ENCODE measurements at places on chromosomes 12 and 14.

- no peak for DNase-seq
Observed at GRCh38 chr12:2833810-2834209, 1.0 kb downstream of the NRIP2 start.

- no peak for DNase-seq
Observed at GRCh38 chr12:68393417-68393816, 61.3 kb upstream of the MDM1 start.

DNA sequence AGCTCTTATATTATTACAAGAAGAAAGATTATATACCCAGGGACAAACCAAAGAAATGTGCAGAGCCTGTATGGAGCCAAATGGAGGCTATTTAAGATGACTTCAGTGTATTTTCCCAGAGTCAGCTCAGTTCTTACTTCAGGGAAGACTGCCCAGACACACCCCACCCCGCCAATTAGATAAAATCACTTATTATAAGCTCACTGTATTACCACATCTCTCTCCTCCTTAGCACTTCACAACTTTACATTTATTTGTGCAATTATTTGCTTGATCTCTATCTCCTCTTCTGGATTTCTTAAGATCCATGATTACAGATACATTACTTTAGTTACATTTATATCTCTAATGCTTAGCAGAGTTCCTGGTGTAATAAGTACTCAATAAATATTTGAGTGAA is 24.7 kb upstream of the WDR89 start:
- no peak for DNase-seq

- no peak for DNase-seq
Observed at GRCh38 chr12:121849211-121849610, 9.4 kb downstream of the HPD start.

- DNase-seq: no peak
Observed at GRCh38 chr12:112466011-112466422, 47.3 kb downstream of the PTPN11 start.

DNA sequence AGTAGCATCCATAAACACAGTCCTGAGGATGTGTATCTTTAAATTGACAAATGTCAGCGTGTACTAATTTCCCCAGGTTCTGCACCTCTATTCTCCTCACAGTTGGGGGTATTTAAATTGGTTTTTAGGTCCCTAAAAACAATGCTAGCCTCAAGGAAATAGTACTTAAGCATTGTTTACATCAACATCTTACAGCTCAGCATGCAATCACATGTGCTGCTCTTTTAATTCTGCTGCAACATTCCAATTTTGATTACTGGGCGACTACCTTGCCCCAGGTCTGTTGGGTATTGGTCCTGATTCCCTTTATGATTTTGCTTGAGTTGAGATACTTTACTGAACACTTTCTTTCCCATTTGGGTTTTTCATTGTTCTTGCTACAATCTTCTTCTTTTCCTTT is 616.6 kb downstream of the CCER1 start:
- DNase-seq: no peak

- no peak for DNase-seq
Observed at GRCh38 chr14:76396714-76397187, 20.8 kb downstream of the ESRRB start.

GRCh38 chr14:101821528-101821927 is 60.0 kb downstream of the PPP2R5C start:
- no peak for DNase-seq

DNA sequence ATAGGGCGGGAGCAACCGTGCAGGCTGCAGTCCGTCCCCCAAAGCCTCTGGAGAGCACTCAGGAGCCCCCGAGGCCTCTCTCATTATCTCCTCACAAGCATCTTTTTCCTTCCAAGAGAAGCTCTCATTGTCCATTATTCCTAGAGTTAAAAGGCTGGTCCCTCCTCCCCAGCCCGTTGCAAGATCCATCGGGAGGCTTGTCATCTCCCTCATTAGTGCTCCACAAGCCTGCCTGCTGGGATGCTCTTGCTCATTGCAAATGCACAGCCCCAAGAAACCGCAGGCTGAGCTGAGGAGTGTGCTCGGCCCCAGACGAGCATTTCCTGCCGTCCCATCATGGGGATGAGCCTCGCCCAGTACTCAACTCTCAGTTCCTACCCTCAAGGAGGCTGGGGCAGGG is 23.3 kb downstream of the NUAK1 start:
- DNase-seq: no peak

DNA sequence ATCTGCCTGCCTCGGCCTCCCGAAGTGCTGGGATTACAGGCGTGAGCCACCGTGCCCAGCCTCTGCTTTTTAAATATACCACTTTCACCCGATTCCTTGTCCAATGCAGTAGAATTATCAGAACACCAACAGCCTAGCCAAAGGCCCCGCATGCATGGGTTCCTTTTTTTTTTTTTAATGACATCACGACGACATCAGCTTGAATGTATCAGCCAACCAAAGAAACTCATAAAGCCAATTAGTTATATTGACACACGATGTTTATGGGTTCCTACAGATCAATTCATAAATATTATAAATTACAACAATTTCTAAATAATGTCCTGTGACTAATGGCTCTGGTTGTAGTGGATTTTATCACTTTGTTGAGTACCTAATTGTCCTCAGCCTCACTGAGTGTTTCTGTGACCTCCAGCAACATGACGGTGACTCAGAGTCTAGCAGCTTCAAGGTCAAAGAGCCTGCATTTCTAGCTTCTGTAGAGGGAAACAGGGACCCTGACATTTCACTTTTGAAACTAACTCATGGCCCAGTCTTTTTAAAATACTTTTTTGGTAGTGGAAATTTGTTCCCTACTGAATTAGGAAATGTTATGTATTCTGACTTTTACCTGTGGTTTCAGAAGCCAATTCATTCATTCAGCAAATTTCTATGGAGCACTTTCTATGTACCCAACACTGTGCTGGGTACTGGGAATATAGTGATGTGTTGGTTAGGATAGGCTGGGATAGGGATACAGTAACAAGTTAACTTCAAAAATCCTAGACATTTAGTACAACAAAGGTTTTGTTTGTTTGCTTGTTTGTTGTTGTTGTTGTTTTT is 144.1 kb downstream of the SUDS3 start:
- DNase-seq: no peak

- DNase-seq: no peak
Observed at GRCh38 chr14:60510951-60511599, 2.1 kb downstream of the SIX6 start.

- no peak for DNase-seq
Observed at GRCh38 chr14:22713631-22713950, 52.9 kb upstream of the OXA1L start.
